Heart left ventricle (tissue), 16 donors: ENCODE measurements at places on chromosomes 13 and 19.

DNA sequence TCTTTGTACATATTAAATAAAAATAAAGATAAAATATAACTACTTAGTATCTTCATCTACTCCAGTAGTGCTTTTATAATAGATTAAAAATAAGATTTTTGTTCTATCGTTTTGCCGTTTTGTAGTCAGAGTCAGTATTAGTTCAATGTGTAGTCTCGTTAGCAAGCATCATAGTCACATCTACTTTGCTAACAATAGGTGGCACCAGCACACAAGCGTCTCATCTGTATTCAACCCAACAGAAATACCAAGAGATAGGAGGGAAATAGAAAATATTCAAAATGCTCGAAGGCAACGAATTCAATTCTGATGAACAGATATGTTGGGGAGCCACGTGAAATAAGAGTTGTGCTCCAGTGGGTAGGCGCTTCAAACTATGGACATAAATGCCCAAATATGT lies 21.4 kb upstream of the MICU2 start:
- DNase-seq: no peak

GRCh38 chr13:110937511-110938285 lies 22.8 kb upstream of the ANKRD10 start:
- no peak for DNase-seq

GRCh38 chr13:110426735-110427134 lies 119.7 kb downstream of the COL4A2 start:
- no peak for DNase-seq

GRCh38 chr19:48635263-48635965 lies 1.8 kb downstream of the DBP start:
- peak; percentile 72 for DNase-seq

GRCh38 chr13:106376401-106377112 lies 158.9 kb downstream of the EFNB2 start:
- DNase-seq: no peak

- peak; percentile 88 for DNase-seq
These were observed 36.0 kb upstream of the NEK3 start for GRCh38 chr13:52195401-52195837.

GRCh38 chr13:41650706-41651105 lies 193.4 kb downstream of the RGCC start:
- no peak for DNase-seq

- DNase-seq: no peak
These were observed 61.9 kb upstream of the ATP12A start for GRCh38 chr13:24618011-24618955.

GRCh38 chr19:18843960-18844359 lies 12.2 kb downstream of the UPF1 start:
- DNase-seq: no peak

DNA sequence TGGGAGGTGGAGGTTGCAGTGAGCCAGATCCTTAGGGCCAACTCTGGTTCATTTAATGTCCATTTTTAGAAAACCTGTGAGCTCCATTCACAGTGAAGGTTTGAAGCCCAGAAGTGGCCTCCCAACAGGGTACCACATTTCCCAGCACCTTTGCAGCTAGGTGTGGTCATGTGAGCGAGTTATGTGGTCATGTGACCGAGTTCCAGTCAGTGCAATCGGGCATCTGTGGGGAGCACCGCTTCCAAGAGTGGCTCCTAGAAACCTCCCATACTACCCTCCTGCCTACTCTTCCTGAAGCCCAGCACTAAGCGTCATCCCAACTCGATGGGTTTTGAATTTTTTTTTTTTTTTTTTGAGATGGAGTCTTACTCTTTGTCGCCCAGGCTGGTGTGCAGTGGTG lies 663 bp upstream of the PLA2G4C start:
- DNase-seq: no peak

DNA sequence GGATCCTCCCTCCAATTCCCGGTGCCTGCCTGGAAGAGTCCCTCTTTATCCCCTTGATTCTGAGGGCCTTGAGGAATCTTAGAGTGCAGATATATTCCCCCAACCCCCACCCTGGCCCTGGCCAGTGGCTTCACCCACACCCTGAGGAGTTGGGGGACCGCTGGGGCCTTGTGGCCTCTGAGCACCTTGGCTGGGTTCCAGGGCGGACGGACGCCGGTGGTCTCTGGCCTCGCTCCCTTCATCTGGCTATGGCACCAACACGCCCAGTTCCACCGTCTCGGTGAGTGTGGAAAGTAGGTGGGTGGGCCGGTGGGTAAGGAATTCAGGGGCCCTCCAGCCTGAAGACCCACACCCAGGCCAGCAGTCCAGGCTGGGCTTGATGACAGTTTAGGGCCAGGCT lies 5.0 kb downstream of the MAST1 start:
- no peak for DNase-seq

GRCh38 chr19:13918726-13919411 lies 12.9 kb downstream of the CC2D1A start:
- DNase-seq: no peak

- DNase-seq: no peak
These were observed 85.6 kb downstream of the KL start for GRCh38 chr13:33101835-33102234.

DNA sequence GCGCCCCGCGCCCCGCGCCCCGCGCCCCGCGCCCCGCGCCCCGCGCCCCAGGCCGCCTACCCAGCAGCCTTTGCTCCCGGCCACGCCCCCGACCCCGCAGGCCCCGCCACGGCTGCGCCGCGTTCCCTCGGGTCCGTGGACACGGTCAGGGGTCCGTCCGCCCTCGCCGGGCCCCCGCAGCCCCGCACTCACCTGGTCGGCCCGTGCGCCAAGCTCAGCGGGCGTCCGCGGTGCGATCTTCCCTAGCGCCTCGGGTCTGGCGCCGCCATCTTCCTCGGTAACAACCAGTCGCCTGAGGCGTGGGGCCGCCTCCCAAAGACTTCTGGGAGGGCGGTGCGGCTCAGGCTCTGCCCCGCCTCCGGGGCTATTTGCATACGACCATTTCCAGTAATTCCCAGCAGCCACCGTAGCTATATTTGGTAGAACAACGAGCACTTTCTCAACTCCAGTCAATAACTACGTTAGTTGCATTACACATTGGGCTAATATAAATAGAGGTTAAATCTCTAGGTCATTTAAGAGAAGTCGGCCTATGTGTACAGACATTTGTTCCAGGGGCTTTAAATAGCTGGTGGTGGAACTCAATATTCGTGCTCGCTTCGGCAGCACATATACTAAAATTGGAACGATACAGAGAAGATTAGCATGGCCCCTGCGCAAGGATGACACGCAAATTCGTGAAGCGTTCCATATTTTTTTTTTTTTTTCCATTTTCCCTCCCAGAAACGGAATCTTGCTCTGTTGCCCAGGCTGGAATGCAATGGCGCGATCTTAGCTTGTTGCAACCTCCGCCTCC lies at the start of the genes MED16 and RNU6-9:
Gene MED16, minus strand, starts transcription at position 294 of the 796 bp plus-strand sequence. CDS start 2,056 bp downstream, outside the sequence.
Gene RNU6-9, plus strand, starts transcription at position 591 of the 796 bp plus-strand sequence.
- peak; percentile 91 for DNase-seq

DNA sequence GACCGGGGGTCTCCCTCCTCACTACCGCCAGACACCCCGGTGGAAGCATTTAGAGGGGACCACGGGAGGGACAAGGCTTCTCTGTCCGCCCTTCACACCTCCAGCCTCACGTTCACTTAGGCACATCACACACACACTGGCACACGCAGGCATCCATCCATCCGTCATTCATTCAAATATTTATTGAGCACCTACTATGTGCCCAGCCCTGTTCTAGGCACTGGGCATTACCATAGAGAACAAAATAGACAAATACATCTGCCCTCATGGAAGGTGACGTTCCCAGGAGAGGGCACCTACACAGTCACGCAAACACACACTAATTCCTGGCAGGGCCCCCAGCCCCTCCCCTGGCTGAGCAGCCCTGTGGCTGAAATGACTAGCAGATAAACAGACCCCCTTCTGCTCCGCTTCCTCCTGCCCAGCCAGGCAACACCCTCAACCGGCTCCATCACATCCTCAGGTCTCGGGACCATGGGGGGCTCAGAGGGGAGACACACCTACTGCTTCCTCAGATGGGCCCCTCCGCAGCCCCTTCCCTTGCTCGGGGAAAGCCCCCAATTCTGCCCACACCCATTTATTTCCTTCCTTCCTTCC lies 3.7 kb upstream of the NOP53 start:
- DNase-seq: no peak

GRCh38 chr13:46507981-46508380 lies 45.0 kb upstream of the LRCH1 start:
- no peak for DNase-seq

GRCh38 chr19:18112989-18113478 lies 15.5 kb downstream of the MAST3 start:
- DNase-seq: peak; percentile 91

GRCh38 chr19:16612636-16613035 lies 15.4 kb downstream of the MED26 start:
- DNase-seq: no peak

DNA sequence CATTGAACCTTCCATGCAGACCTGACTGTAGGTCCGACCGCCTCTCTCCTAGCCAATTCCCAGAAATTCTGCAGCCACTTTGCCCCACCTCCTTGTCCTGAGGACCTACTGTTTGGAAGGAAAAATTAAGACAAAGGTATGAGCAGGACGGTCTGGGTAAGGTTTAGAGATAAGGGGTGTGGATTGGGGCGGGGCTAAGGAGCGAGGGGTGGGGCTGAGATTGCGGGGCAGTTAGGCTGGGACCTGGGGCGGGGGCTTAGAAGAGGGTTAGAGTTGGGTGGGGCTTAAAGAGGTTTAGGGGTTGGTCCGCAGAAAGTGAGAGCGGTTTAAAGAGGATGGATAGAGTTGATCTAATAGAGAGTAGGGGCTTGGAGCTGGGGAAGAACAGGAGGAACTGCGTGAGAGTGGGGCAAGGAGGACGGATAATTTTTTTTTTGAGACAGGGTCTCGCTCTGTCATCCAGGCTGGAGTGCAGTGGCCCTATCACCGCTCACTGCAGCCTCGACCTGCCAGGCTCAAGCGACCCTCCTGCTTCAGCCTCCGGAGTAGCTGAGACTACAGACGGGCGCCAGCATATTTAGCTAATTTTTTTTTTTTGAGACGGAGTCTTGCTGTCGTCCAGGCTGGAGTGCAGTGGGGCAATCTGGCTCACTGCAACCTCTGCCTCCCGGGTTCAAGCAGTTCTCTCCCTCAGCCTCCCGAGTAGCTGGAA lies 1.7 kb upstream of the ZNF865 start:
- DNase-seq: no peak

DNA sequence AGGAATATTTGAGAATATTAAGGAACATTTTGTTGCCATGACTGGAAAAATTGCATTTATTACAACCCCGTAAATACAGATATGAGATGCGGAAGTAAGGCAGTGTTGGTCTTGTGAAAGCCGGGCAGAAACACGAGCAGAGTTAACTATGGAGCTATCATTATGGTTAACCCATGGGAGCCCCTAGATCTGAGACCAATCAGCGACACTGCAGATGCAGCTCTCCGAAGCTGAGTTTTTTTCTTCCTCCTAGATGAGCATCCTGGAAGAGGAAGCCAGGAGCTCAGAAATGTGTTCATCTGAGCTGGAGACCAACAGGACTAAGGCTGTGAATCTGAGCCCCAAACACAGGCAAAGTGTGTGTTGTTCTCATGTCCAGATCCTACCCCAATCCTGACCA lies 123.0 kb upstream of the KL start:
- no peak for DNase-seq

GRCh38 chr19:29487432-29487831 lies 38.4 kb upstream of the VSTM2B start:
- no peak for DNase-seq

GRCh38 chr13:32790731-32791130 lies 204.5 kb downstream of the PDS5B start:
- no peak for DNase-seq

- DNase-seq: no peak
These were observed 800.7 kb upstream of the SLITRK5 start for GRCh38 chr13:86870444-86870843.
